ENCODE measurements at places on chromosomes 1 and 21.

DNA sequence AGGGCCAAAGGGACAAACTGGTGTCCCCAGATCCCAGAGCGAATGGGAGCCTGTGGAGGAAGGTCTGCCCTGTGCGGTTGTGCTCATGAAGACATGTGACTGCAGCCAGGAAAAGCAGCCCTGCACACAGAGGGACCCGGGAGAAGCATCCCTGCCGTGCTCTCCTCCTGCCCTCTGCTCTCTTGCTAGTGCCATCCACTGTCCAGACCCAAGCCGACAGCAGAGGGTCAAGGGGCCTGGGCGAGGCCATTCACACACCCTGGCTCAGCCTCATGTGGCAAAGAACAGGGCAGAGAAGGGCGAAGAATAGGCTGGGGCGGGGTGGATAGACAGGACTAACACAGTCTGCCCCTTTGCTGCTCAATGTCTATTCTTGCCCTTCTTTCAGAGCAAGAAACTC is 17.4 kb downstream of the DMRTB1 start:
- no peak for DNase-seq

GRCh38 chr1:93567255-93567918 is 114.2 kb downstream of the BCAR3 start:
- no peak for DNase-seq

- DNase-seq = no peak
Measured at GRCh38 chr1:27650539-27651175, 15.7 kb upstream of the FGR start.

DNA sequence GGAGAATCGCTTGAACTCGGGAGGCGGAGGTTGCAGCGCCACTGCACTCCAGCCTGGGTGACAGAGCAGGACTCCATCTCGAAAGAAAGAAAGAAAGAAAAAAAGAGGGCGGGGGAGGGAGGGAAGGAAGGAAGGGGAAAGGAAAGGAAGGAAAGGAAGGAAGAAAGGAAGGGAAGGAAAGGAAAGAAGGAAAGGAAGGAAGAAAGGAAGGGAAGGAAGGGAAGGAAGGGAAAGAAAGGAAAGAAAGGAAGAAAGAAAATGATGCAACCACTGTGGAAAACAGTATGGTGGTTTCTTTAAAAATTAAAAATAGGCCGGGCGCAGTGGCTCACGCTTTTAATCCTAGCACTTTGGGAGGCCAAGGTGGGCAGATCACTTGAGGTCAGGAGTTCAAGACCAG is 15.2 kb upstream of the RCAN3 start:
- no peak for DNase-seq

- DNase-seq = no peak
Measured at GRCh38 chr1:20448671-20449071, 37.3 kb downstream of the CAMK2N1 start.

- DNase-seq = no peak
Measured at GRCh38 chr1:110390096-110390495, 730 bp downstream of the SLC16A4 start.

GRCh38 chr21:46597031-46597430 is 7.9 kb downstream of the S100B start:
- DNase-seq = no peak

DNA sequence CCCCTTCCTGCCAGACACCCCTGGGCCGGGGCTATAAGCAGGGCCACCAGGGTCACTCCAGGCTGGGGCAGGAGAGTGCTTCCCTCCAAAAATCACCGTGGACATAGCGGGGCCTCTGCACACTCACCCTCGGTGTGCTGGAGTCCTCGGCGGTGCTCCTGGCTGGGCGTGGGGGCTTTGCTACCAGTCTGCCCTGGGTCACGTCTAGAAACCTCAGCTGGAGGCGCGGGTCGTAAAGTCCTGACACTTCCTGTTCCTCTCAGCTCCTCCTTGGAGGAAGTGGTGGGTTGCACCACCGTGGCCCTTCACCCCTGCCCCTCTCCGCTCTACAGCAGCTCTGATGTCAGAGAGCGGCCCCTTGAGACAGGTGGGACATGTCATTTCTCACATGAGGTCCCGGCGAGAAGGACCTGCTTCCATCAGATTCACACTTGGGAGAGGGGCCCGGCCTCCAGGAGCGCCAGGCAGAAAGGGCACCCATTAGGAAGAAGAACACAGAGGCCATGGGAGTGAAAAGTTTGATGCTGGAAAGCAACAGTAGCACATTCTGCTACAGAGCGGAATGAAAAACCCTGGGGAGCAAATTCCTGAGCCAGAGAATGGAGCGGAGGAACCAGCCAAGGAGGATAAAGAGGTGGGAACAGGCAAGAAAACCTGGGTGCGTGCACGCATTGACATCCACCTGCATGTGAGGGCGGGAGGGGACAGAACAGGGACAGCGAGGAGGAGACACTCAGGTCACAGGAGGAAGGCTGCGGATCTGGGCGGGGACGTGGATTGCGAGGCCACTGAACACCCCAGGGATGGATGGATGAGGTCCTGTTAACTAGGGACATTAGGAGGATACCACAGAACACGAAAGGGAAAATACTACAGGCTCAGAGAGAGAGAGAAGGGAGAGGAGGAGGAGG is at the start of gene ITGB2:
Gene ITGB2 (minus strand): TSS at position 206 of the 911 bp plus-strand sequence. CDS start 10,117 bp downstream, outside the sequence.
- DNase-seq = peak; percentile 79

DNA sequence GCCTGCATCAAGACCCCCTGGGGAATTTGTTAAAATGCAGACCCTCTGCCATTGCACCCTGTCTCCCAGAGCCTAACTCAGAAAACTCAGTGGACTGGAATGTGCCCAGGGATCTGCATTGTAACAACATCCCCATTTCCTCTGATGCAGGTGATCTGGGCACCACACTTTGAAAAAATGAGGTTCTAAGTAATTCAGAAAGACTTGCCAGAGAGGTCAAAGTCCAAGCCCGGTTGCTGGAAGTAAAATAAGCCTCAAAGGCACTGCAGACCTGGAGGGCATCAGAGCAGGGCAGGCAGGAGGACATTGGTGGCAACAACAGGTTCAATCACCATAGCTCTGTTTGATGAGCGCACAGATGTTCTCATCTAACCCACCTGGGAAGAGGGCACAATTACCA is 90.7 kb downstream of the SYT2 start:
- no peak for DNase-seq

- no peak for DNase-seq
Measured at GRCh38 chr1:204316164-204316563, 43.6 kb downstream of the PLEKHA6 start.

DNA sequence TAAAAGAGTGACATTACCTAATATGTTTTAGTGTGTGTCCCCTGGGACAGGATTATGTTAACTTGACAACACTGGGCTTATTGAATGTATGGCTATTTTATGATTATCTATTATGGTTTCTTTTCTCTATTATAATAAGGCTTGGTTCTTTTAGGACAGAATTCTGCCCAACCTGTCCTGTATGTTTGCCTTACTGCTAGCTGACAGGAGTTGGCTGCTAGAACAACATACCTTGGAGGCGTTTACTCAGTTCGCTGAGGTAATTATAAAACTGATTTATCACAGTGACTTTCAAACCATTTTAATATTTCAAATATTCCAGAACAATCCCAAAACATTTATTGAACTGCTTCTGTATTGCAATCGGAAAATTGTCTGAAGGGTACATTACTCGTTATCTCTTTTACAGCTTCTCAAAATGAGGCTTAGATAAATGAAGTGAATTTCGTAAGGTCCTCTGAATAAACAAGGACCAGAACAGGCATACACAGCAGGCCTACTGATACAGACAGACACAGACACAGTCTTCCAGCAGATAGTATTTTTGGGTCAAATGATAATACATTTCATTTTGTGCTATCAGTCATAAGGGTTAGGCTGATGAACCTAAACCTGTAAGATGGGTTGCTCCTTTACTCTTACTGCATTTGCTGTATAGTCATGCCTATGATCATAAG is 44.2 kb downstream of the SCYL3 start:
- no peak for DNase-seq

- DNase-seq = no peak
Measured at GRCh38 chr1:245677461-245678240, 522.9 kb downstream of the KIF26B start.

All from activated T-cell treated with anti-CD3 and anti-CD28 coated beads, Interleukin-2, amount 50 U/mL, for 24 hours (primary cell).